ENCODE measurements at places on chromosomes 11 and 22.

DNA sequence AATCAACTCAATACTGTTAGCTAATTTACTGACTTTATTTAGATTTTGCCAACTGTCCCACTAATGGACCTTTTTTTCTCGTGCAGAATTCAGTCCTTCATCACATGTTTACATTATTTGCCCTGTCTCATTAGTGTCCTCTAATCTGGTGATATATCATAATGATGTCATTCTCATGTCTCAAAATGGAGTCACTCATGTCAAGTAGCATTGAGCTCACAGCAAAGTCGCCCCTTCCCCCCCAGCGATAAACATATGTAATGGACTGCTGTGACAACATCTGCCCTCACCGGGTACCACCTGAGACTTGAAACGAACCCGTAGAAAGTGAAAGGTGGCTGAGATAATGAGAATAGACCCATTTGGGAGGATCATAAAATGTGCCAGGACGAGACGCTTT is 37.6 kb downstream of the HIPK3 start:
- DNase-seq: no peak

DNA sequence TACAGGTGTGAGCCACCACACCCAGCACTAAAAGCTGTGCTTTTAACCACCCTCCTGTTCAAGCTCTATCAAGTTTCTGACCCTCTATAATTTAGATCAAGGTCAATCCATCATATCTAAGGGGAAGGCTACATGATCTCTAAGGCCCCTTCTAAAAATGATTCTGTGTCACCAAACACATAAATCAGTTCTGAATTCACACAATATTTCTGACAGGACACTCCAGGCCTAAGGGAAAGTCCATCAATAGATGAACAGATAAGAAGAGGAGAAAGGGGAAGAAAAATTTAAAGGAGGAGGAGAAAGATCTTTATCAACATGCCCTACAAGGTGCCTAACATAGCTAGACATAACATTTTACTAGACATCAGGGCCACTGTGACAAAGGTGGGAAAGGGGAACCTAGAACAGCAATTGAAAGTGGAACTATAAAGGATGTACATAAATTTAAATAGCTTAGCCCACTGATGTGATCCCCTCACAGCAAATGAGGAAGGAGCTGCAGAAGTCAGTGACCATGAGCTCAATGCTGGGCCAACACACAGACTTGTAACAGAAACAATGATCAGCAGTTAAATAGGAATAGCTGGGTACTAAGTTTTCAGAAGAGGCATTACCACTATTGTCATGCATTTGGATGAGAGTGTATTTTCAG is 4.7 kb downstream of the PRCP start:
- DNase-seq: no peak

GRCh38 chr11:71263386-71263785 is 11.0 kb upstream of the SHANK2 start:
- no peak for DNase-seq

DNA sequence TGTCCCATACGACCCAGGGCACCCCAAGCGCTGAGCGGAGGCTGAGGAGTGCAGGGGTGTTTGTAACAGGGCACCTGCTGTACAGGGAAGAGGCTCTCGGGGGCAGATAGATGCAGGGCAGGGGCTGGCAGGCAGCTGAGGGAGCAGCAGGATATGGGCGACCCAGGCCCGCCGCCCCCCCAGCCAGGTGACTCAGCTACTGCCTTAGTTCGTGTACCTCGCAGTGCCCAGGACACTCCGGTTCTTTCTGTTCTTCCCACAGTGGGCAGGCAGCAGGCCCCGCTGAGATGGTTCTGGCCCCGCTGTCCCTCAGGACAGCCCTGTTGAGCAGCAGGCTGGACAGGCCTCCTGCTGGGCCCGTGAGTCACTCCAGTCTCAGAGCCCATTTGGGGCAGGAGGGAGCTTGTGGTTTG is 16.2 kb downstream of the PHLDA2 start:
- DNase-seq: no peak

DNA sequence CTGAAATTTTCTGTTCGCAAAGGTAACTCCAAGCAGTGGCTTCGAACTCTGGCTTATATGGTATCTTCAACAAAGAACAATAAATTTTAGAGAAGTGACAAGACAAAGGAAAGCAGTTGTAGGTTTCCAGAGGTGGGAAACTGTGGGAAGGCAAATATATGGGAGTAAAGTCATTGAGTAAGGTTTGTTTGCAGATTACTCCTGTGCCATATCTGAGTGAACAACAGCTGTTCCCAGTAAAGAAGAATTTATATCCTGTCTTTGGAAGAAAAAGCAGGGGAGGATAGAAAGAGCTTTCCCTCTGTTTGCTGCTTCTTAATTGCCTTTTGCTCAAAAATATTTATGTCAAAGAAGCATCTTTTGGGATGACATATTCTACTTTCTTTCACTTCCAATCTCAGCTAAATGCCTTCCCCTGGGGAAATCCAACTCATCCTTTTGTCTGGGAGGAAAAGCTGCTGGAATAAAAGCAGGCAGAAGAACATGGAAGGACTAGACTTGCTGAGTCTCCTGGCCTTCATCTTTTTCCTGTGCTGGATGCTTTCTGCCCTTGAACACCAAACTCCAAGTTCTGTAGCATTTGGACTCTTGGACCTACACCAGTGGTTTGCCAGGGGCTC is 10.4 kb upstream of the RCN1 start:
- no peak for DNase-seq

DNA sequence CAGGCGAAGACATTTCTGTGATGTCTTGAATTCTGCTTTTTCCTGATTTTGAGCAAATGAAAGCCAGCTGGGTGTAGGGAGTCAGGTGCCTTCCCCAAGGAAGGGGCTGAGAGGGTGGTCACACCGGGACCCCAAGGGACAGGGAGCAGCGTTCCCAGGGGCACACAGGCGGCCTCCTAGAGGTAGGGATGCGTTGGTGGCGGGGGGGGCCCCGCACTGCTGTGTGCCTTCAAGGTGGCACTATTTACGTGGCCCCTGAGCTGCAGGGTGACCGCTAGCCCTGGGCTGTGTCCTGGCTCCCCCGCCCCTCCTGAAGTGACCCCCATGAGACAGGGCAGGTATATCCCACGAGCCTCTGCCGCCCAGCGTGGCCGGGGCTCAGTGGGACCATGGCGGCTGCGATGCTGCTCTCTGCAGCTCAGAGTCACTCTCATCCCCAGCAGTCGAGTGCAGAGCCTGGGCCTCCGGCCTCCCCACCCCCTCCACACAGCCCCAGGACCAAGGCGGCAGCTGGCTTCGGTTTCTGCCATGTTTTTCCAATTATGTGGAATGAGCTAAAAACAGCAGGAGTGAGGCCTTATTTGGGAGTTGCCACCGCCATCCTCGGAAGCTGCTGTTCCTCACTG is 60.9 kb downstream of the LRP5 start:
- DNase-seq: no peak

DNA sequence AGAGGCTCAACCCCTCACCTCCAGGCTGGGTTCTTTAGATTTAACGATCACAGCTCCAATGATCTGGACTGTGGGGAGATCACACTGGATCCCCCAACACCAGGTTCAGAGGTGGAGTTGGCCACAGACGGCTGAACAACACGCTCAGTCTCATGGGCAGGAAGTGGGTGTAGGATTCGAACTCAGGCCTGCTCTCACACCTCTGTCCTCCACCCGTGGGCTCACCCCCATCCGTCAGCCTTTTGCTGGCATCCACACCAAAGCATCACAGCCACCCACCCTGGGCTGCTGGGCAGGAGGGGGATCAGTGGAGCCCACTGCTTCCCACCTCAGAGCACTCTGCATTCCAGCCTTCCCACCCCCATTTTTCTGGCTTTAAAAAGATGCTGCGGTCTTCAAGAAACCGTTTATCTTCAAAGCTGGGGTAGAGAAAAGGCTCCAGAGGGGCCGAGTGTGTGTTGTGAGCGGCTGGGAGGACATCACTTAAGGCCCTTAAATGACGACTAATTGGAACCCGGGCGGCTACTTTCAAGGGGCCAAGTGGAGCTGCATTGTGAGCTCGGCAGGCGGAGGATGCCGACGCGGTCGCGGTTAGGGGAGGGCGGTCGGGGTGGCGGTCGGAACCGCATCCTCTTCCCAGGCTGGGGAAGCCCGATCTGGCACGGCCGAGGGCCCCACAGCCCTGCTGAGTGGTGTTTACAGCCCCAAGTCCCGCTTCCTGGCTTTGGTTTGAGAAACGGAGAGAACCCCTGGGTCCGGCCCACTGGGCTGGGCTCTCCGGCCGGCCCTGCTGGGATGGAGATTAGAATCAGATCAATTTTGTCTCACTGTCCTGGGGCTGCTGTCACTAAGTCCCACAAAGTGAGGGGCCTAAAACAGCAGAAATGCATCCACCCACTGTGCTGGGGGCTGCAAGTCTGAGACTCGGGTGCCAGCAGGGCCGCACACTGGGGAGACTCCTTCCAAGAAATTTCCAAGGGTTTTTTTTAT is 15.9 kb upstream of the FGF3 start:
- DNase-seq: no peak

DNA sequence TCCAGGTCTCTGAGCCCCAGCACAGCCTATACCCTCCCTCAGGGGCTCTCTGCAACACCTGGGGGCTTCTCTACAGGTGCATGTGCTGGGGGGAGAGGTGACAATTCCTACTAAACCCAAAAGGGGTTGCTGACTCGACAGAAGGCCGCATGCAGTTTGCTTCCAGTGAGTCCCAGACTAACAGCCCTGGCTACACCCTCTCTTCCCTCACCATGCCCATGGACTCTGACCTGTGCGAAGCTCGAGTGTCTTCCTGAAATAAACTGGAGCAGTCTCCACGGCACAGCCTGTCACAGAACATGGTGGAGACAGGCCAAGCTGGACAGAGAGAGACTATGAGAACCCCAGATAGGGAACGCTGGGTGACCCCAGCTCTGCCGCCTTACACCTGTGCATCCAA is 16.6 kb downstream of the PLEKHA7 start:
- DNase-seq: no peak

DNA sequence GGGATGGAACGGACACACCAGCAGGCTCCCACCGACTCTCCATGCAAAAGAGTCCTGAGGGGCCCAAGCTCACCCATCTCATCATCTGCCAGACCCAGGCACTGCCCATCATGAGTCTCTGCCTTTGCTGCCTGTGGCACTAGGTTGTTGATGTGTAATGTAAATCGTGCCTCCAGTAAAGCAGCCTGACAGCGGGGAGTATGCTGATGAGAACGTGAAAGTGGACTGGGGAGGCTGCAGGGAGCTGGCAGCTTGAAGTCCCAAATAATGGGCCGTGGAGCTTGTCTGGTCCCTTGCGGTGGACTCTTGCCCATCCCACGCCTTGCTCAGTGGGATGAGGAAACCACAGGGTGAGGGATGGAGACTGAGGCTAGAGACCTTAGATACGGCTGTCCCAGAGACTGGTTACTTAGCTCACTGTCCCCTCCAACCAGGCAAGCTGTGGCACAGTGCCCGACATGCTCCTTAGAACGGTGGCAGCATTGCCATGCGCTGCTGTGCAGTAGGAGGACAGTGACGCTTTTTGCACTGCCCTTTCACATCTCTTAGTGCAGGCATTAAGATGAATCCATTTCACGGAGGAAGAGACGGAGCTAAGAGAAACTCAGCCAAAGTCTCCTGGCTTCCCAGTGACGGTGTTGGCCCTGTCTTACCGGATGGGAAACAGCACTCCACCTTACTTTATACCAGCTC is 39.6 kb upstream of the PLET1 start:
- DNase-seq: no peak

GRCh38 chr11:16111690-16112089 is 244.7 kb downstream of the SOX6 start:
- DNase-seq: no peak

DNA sequence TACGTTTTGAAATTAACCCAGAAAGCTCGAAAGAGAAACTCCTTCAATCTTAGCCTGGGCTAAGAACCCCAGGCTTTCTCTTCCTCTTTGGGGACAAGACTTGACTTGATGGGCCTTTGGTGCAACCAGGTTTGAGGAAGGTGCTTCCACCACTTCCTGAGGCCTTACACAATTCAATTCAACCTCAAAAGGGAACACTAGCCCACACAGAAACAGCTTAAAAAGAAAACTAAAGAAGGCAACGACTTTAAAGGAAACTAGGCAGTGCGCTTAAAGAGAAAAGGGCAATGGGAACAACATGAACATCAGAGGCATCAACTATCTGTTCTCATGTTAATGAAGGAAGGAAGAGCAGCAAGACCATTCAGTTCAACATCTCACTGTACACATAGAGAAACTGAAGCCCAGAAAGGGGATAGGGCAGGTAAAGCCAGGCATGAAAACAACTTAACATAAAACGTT is 24.8 kb downstream of the PAK1 start:
- no peak for DNase-seq

GRCh38 chr11:121829159-121829643 is 286.8 kb downstream of the BLID start:
- DNase-seq: no peak
